ENCODE measurements at places on chromosomes 7 and 10. TPM values are rescaled to one million over a fixed set of nuclear protein-coding genes. Genes with fewer than 3 reads are reported as not detected.

The PLPP4 gene
- 0.27 TPM for polyA plus RNA-seq

The NRF1 gene
- 18.2 TPM for polyA plus RNA-seq

The PLEKHS1 gene
- polyA plus RNA-seq: not detected

The SEMA4G gene
- 18.2 TPM for polyA plus RNA-seq

The MYO1G gene
- polyA plus RNA-seq: 0.11 TPM

The SLC16A9 gene
- 20.5 TPM for polyA plus RNA-seq

The PPP1R17 gene
- polyA plus RNA-seq: 1.5 TPM

The SLC16A12 gene
- polyA plus RNA-seq: 0.89 TPM

The LDB3 gene
- polyA plus RNA-seq: 0.17 TPM

The LAMB1 gene
- 61.6 TPM for polyA plus RNA-seq

GRCh38 chr10:69961881-69962745 is 90.5 kb upstream of the MACROH2A2 start:
- no peak overlapping the region for H3K4me3 ChIP-seq
- H3K36me3 ChIP-seq: no peaks in the 10 kb centered on the region

GRCh38 chr10:74922921-74923320 is 96.5 kb downstream of the KAT6B start:
- no peaks in the 10 kb centered on the region for H3K4me1 ChIP-seq
- DNase-seq: no peak
- H3K27me3 ChIP-seq: no peaks in the 10 kb centered on the region
- H3K27ac ChIP-seq: no peak overlapping the region

GRCh38 chr10:17586821-17587234 is 30.3 kb downstream of the HACD1 start:
- peaks cover 2% of the 10 kb centered on the region for H3K36me3 ChIP-seq
- H3K27me3 ChIP-seq: no peaks in the 10 kb centered on the region
- H3K4me3 ChIP-seq: no peak overlapping the region
- no peak for DNase-seq
- no peaks in the 10 kb centered on the region for H3K4me1 ChIP-seq

GRCh38 chr10:35739998-35740397 is 97.9 kb upstream of the FZD8 start:
- H3K36me3 ChIP-seq: no peaks in the 10 kb centered on the region
- DNase-seq: no peak
- no peak overlapping the region for H3K27ac ChIP-seq
- H3K4me1 ChIP-seq: no peaks in the 10 kb centered on the region
- no peaks in the 10 kb centered on the region for H3K27me3 ChIP-seq

GRCh38 chr7:138649506-138649905 is 51.7 kb downstream of the SVOPL start:
- H3K27ac ChIP-seq: no peak overlapping the region
- H3K4me1 ChIP-seq: no peaks in the 10 kb centered on the region
- DNase-seq: no peak
- H3K36me3 ChIP-seq: peaks cover 3% of the 10 kb centered on the region
- H3K4me3 ChIP-seq: no peak overlapping the region
- H3K27me3 ChIP-seq: no peaks in the 10 kb centered on the region

- H3K27ac ChIP-seq: 0 out of 2 replicates have a peak overlapping the region, but pooled peaks have one; percentile 32
- no peak for DNase-seq
- H3K36me3 ChIP-seq: no peaks in the 10 kb centered on the region
- no peaks in the 10 kb centered on the region for H3K27me3 ChIP-seq
Observed at GRCh38 chr10:50595785-50596184, 28.0 kb downstream of the SGMS1 start.

GRCh38 chr7:74480861-74481417 is 27.2 kb downstream of the GTF2IRD1 start:
- no peak overlapping the region for H3K27ac ChIP-seq
- H3K36me3 ChIP-seq: no peaks in the 10 kb centered on the region
- no peaks in the 10 kb centered on the region for H3K27me3 ChIP-seq
- DNase-seq: no peak

DNA sequence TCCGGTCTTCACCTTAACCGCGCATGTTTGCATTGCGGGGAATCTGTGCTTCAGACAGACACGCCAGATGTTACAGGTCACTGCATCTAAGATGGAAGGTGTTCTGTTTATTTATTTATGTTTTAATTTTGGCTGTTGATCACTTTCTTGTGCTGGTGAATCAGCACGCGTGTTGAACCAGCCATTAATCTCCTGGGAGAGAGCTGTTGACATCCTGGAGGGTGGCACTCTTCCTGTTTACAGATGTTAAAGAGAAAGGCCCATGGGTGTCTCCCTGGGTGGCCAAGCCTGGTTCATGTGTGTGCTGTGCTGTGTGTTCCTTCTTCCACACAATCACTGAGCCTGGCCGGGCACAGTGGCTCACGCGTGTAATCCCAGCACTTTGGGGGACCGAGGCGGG is 355.3 kb downstream of the PAXIP1 start:
- no peaks in the 10 kb centered on the region for H3K27me3 ChIP-seq
- no peak overlapping the region for H3K4me3 ChIP-seq
- no peaks in the 10 kb centered on the region for H3K36me3 ChIP-seq
- DNase-seq: no peak

DNA sequence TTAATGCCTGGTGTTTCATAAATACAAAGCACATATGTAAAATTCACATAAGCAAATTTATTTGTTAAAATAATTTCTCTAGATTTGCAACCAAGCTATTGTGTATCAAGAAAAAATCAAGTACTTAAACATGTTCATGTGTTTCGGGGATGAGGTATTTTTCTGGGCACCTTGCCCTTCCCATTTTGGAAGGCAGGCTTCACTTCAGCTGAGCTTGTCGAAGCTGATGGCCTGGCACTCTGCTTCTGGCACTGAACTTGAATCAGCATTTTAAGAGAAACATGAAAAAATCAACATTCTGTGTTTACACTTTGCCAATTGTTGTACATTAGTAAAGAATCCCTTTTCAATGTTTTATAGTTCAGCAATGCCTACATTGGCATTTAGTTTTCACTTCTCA is 179.1 kb upstream of the STEAP4 start:
- DNase-seq: no peak
- no peak overlapping the region for H3K27ac ChIP-seq
- H3K4me1 ChIP-seq: no peaks in the 10 kb centered on the region

GRCh38 chr7:77537136-77537777 is at the start of gene PTPN12:
TSS of gene PTPN12 (plus strand) at chr7:77537295. CDS start at chr7:77537547, 252 bp downstream.
- peak; percentile 77 for DNase-seq
- no peaks in the 10 kb centered on the region for H3K36me3 ChIP-seq
- peak within 1 kb of the TSS; percentile 94 for H3K4me3 ChIP-seq
- peak within 1 kb of the TSS; percentile 83 for H3K27ac ChIP-seq
- H3K4me1 ChIP-seq: 0 out of 2 replicates have a peak, but pooled peaks cover 3% of the 10 kb centered on the region

DNA sequence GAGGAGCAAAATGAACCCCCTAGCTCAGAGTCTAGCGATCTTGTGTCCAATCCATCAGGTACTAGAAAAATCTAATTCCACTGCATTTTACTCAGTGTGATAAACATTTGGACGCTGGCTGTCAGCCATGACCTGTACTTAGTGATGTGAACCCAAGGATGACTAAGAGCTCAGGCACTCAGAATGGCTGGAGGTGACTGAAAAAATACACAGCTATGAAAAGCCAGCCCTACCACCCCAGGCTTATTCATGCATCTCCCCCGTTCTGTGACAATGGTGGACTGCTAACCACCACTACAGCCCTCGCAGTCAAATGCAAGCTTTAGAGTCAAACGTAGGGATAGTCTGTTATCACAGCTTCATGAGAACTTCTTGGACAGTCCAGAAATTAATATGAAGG is 14.9 kb downstream of the AFAP1L2 start:
- H3K4me1 ChIP-seq: peaks cover 12% of the 10 kb centered on the region
- H3K36me3 ChIP-seq: no peaks in the 10 kb centered on the region
- no peak overlapping the region for H3K4me3 ChIP-seq
- no peak overlapping the region for H3K27ac ChIP-seq
- no peaks in the 10 kb centered on the region for H3K27me3 ChIP-seq

DNA sequence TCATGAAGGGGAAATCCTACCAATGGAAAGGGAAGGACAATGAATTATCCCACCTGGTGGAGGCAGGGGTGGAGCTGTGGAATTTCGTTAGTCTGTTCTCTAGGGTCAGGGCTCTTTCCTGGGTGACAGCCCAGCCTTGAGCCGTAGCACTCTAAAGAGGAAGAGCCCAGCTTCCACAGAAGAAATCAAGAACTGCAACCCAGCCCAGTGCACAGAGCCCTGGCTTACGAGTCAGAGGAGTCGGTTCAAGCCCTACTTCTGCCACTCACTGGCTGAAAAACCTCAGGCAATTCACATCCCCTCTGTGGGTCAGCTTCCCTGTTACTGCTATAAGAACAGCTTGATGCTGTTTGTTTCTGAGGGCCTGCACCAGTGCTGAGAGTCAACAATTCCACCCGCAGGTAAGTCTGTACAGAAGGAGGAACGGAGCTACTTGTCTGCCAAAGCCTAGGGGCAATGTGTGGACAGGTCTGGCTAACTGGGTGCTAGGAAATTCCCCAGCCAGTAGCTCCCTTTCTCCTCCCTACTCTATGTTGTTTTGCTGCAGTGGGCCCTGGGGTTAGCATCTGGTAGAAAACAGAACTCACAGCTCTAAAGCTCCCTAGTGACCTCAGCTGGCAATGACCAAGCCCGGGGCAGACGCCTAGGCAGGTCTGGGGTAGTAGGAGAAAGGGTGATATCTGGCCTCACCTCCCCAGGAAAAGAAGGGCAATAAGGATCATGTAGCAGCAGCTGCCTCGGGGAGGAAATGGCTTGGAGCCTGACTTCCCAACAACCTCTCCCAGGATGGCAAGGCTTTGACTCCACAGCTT is 3.3 kb downstream of the AVPI1 start:
- no peaks in the 10 kb centered on the region for H3K27me3 ChIP-seq
- DNase-seq: no peak
- H3K4me3 ChIP-seq: no peak overlapping the region
- H3K36me3 ChIP-seq: no peaks in the 10 kb centered on the region

- H3K27me3 ChIP-seq: no peaks in the 10 kb centered on the region
- no peak overlapping the region for H3K27ac ChIP-seq
- no peak for DNase-seq
- H3K4me1 ChIP-seq: no peaks in the 10 kb centered on the region
Observed at GRCh38 chr7:123637203-123637602, 18.5 kb upstream of the LMOD2 start.

DNA sequence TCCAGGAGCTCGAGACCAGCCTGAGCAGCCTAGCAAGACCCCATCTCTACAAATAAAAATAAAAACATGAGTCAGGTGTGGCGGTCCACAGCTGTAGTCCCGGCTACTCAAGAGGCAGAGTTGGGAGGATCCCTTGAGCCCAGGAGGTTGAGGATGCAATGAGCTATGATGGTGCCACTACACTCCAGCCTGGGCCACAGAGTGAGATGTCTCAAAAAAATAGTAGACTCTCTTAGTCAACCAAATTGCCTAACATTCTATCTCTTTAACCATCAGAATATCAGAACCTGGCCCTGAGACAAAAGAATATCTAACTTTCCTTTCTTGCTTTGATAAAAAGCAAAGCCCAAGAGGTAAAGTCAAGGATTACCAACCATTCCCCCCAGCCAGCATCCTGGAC is 35.0 kb upstream of the CUX1 start:
- H3K4me1 ChIP-seq: no peaks in the 10 kb centered on the region
- no peak for DNase-seq
- H3K27ac ChIP-seq: no peak overlapping the region
- no peaks in the 10 kb centered on the region for H3K27me3 ChIP-seq
- no peaks in the 10 kb centered on the region for H3K36me3 ChIP-seq

DNA sequence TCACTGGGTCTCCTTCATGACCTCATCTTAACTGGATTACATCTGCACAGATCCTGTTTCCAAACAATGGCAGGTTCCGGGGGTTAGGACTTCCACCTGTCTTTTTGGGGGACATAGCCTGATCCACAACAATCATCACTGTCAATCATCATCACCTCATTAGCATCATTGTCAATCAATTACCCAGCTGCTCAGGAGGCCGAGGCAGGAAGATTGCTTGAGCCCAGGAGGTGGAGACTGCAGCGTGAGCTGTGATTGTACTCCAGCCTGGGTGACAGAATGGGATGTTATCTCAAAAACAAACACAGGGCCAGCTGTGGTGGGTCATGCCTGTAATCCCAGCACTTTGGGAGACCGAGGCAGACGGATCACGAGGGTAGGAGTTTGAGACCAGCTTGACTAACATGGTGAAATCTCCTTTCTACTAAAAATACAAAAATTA is 18.7 kb downstream of the AMZ1 start:
- DNase-seq: no peak
- no peak overlapping the region for H3K27ac ChIP-seq
- no peaks in the 10 kb centered on the region for H3K27me3 ChIP-seq
- H3K4me1 ChIP-seq: no peaks in the 10 kb centered on the region

- no peak overlapping the region for H3K27ac ChIP-seq
- H3K27me3 ChIP-seq: no peaks in the 10 kb centered on the region
- H3K4me1 ChIP-seq: no peaks in the 10 kb centered on the region
Observed at GRCh38 chr10:88911116-88911515, 31.1 kb downstream of the STAMBPL1 start.

DNA sequence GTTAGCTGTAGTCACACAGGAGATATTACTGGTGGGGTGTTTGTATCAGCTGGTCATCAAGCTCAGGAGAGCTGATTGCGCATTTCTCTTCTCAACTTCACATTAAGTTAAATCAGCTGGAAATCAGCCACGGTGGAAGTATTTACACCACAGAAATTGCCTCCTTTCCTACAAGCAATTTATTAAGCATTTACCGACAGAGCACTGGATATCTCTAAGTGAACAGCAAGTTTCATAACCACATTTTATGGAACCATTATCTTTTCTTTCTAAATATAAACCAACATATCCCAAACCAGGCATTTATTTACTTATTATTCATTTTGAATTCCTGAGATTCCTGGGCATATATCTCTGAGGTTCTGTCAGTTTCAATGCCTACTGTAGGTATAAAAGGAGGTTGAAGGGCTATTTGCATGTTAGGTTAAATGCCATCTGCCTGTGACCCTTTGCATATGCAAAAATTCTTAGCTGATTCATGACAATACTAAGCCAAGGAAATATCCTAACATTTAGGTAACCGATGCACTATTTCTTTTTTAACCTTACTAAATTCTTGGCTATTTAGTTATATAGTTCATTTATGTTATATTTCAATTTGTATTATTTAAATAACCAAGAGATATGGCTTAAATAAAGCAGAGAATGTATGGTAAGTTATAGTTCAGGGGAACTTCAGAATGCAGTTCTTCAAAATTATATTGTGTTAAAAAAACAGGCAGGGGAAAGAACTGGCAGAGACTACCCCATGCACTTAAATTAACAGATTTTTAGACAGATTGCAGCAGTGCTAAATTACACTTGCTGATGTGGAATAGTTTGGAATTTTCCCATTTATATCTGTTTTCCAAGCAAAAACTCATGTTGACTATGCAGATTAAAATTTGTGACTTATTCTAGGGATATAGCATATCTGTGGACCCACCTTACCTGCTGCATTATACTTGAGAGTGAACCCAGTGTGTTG is 56.8 kb downstream of the DYNC1I1 start:
- no peak overlapping the region for H3K27ac ChIP-seq
- H3K4me1 ChIP-seq: peaks cover 11% of the 10 kb centered on the region

DNA sequence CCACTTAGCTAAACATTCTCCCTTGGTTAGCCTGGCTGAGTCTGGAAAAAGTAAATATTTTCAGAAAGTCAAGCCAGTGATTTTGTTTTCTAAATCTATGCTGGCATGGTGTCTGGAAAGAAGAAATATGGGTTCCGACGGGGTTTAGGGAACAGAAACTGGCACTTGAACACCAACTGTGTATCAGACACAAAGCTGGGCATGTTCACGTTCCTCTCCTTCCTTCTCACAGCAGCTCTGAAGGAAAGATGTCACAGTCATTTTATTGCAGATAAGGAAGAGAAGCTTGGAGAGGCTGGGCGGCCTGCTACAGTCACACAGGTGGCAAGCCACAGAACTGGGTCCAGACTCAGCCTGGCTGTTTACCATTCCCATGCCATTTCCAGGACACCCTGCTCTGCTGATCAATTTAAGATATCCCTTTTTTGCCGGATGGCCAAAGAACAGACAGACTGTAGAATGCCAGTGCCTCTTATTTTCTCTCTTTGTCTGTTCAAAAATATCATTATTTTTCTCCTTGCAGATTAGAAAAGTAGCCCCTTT is 118.8 kb downstream of the HERPUD2 start:
- no peaks in the 10 kb centered on the region for H3K36me3 ChIP-seq
- no peak overlapping the region for H3K4me3 ChIP-seq
- H3K4me1 ChIP-seq: no peaks in the 10 kb centered on the region
- no peak for DNase-seq
- no peaks in the 10 kb centered on the region for H3K27me3 ChIP-seq
- H3K27ac ChIP-seq: no peak overlapping the region
